ENCODE measurements at places on chromosomes 2 and 18.

GRCh38 chr18:26002375-26002910 lies 88.0 kb downstream of the SS18 start:
- DNase-seq = no peak

GRCh38 chr18:58886864-58887612 lies 22.4 kb downstream of the ZNF532 start:
- DNase-seq = no peak

DNA sequence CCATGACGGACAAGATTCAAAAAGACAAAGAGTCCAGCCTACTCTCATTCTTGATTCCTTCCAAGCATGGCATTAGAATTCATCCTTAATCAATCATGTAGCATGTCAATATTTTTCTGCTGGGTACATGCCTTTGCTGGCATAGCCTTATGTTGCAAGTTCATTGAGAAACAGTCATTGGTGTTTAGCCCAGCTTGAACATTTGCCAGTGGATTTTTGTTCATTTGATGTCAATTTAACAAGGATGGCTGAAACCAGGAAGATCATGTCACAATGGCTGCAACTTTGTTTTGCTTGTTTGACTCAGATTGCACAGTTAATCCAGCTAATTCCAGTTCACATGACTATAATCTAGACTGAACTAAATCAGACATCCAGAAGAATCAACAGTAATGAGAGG lies 1132.2 kb downstream of the LRP1B start:
- no peak for DNase-seq

DNA sequence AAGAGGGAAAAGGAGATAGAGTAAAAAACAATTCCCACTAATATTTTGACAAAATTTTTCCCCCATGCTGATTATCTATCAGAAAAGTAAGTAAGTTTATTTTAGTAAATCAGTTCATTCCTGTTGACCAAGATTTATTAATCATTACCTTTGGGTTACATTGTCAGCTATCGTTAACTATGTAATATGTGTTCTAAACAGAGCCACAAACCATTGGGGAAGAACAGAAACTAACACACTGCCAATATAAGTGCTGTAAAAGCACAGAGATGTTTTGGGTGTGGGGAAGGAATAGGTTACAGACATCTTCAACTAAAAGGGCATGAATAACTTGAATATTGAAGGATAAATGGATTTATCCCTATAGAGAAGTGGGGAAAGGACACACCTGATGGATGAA lies 42.5 kb upstream of the ACADL start:
- no peak for DNase-seq

DNA sequence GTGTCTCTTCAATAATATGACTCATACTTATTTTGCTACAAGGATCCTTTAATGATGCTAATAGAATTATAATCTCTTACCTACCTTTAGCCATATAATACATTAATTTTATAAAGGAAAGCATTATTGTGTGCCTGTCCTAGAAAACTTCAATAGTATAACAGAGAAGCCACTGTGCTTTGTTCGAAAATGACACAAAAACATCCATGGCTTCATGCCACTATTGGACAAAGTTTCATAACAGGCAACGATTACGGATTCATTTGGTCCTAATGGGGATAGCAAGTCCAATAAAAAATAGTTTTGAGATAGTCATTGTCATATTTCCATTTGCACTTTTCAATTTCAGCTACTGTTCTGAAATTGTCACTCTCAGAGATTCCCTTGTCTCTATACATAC lies 52.5 kb upstream of the CCDC150 start:
- DNase-seq = no peak

DNA sequence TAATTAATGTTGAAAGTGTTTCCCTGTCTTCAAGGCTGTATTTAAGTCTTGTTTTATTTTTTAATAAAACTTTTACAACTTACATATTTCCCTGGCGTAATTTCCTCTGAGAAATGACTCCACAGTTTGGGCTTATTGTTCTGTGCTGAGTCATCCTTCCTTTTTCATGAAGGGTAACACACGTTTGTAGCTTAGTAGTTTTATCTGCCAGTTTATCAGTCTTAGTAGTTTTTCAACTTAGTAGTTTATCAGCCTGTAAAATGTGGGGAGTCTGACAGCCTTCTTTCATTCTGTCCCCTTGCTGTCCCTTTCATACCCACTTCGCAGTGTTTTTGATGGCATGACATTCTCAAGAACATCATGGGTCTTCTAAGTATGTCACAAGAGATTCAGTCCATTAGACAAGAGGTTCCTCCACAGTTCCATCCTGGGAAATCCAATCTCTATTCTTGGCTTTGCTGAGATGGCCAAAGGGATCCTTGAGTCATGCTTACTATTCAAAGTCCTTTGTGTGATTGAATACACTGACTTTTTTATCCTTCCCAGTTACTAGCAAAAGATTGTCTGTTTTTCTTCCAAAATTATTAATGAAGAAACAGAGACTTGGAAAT lies 60.0 kb upstream of the SGPP2 start:
- DNase-seq = no peak

DNA sequence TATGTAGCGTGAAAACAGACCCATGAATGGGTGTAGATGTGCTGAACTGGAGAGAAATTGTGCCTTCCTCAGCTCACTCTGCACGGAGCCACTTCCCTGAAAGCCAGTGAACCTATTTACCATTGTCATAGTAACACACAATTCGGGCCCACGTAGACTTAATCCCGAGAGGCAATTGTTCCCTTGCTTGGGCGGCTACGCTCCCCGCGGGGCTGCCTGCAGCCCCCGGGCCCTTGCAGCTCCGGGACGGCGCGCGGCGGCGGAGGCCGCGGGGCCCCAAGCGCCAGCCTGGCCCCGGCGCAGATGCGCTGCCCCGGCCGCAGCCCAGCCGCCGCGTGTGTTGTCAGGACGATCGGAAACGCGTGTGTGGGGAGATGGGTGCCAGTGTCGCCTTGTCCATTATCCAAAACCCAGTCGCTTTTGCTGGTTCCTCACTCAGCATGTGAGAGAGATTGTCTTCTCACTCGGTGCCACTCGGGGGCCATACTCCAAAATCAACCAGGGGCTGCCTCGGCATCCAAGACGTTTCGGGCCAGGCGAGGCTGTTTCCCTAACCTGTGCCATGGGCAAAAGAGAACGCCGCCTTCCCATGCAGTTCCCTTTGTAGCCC lies 17.9 kb upstream of the LRRTM1 start:
- no peak for DNase-seq

GRCh38 chr2:33419581-33420200 lies 56.8 kb upstream of the RASGRP3 start:
- DNase-seq = no peak

DNA sequence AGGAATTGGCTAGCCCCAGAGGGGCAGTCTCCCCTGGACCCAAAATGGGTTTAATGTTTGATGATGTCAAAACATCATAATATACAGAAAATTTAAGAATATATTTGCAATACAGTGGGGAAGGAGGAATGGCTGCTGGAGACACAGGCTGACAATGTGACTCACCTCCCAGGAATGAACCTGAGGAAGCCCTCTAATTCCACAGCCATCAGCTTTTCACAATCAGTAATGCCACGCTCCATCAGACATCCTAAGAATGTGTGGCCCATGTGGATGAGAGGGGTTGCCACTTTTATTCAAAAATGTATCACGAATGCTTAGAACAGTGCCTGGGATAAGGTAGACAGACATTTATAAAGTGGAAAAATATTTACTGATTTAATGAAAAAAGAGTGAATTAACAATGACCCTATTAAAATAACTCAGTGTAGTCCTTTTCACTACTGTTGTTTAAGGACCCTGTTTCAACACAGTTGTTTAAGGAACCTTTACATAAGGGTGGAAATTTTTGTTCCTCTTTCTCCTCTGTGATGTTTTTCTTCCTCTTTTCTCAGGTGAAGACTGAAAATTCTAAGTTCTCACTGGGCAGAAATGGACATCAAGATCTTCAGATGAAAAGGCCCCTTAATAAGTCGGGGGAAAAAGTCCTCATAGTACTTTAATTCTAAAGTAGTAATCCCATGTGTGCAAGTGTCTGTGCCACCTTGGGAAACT lies 17.5 kb upstream of the TMEM163 start:
- no peak for DNase-seq

- DNase-seq = no peak
These were observed 33.1 kb downstream of the CHN1 start for GRCh38 chr2:174971868-174972781.

- DNase-seq = no peak
These were observed 120.1 kb downstream of the ACTR3 start for GRCh38 chr2:114010001-114010400.

GRCh38 chr18:44290366-44290977 lies 390.2 kb upstream of the SETBP1 start:
- DNase-seq = no peak

- no peak for DNase-seq
These were observed 1.3 kb upstream of the PRSS56 start for GRCh38 chr2:232518844-232519243.

GRCh38 chr2:176685908-176686307 lies 416.7 kb downstream of the MTX2 start:
- no peak for DNase-seq

DNA sequence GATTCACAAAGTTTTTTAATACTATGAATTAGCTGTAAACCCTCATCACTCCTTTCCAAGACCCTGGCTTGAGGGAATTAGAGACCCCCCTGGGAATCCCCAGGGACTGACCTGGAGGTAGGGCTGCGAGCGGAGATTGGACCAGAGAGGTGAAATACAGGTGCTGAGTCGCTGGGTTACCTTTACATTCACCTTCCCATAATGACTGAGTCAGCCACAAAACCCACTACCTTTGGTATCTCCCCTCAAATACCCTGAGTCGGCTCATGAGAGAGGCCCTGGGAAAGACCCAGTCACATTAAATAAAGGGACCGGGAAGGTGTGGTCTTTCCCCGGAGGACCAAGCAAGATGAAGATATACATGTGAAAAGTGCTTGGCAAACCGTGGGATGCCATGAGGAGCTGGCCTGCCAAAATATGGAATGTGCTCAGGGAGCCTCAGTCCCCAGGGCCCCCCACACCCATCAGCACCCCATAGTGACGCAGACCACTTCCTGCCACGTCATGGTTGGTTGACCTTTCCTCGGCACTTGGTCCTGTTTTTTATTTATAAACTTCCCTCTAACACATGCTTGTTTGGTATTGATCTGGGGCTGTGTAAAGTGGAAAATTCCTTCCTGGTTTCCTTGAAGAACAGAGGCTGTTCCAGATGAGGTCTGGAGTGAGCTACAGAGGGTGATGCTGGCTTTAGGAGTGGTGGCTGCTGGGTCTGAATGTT lies 51.4 kb downstream of the IL1RL2 start:
- DNase-seq = no peak

GRCh38 chr2:7031547-7032245 lies 114.5 kb downstream of the RNF144A start:
- peak; percentile 60 for DNase-seq

GRCh38 chr2:18704276-18704675 lies 114.9 kb upstream of the NT5C1B start:
- DNase-seq = no peak

DNA sequence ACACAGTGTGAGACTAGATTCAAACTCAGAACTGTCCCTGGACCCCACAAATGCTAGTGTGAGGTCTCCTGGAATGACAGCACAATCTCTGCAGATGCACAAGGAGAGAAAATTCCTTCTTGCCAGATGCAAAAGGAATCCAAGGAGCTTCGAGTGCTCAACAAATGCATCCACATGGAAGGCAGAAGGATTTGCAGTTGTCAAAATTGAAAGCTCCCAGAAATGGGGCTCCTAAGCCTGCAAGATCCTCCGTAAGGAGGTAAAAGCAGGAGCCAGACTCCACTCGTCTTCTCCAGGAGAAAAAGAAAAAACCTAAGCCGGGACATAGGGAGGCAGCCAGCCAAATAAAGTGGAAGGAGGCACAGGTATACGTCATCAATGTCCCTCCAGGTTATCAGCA lies 355.0 kb upstream of the KLHL29 start:
- no peak for DNase-seq

GRCh38 chr2:100011272-100011731 lies 131.1 kb downstream of the AFF3 start:
- DNase-seq = no peak

GRCh38 chr2:64225491-64225890 lies 81.3 kb upstream of the PELI1 start:
- DNase-seq = no peak

DNA sequence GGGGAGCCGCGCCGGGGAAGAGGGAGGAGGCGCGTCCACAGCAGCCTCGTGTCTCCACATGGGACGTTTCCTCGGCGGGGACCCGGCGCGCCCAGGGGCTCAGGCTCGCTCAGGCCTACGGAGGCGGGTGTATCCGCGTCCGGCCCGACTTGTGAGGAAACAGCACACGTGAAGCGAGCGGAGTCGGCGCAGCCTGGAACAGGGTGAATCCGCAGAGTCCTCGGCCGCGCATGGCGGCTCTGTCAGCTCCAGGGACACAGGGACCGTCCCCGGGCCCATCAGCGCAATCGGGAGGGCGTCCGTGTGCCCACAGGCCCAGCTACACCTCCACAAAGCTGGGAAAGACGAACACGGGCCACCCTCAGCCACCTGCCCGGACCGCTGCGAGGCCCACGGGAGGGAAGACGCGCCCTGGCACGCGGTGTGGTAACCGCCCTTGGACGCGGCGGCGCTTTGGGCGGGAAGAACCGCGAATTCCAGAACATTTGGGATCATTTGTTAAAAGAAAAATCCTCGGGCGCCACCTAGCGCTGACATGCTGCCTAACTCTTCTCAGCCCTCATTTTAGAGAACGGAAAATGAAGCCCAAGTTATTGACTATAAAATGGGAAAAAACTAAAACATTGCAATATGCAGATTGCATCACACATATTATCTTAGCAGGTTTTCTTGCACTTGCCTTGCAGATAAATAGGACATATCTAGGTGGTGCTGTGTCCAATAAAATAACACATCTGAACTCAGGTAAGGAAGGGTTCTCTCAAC lies 40.4 kb downstream of the TMEM18 start:
- DNase-seq = peak; percentile 81

DNA sequence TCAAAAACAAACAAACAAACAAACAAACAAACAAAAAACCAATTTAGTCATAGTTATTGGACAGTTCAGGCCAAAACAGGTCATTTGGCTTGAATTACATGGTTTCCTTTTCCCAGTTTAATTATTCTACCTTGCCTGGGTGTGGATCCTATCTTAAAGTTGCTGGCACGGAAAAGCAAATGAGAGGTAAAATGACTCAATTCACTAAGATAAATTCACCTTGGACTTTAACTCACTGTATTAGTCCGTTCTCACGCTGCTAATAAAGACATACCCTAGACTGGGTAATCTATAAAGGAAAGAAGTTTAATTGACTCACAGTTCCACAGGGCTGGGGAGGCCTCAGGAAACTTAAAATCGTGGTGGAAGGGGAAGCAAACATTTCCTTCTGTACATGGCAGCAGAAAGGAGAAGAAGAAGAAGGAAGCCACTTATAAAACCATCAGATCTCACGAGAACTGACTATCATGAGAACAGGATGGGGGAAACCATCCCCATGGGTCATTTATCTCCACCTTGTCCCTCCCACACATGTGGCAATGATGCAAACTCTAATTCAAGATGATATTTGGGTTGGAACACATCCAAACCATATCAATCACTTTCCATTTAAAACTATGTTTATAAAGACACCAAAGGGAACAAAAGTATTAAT lies 22.5 kb upstream of the TRAPPC8 start:
- no peak for DNase-seq

- no peak for DNase-seq
These were observed 280.9 kb upstream of the TCF4 start for GRCh38 chr18:55868909-55869308.

GRCh38 chr2:132415256-132415914 lies 1.2 kb upstream of the GPR39 start:
- DNase-seq = no peak

All from uterus (tissue), 4 donors.